ENCODE measurements at places on chromosomes 3 and 15.
A peak's percentile ranks its signal among the peaks of the same experiment; 100 is the strongest.

DNA sequence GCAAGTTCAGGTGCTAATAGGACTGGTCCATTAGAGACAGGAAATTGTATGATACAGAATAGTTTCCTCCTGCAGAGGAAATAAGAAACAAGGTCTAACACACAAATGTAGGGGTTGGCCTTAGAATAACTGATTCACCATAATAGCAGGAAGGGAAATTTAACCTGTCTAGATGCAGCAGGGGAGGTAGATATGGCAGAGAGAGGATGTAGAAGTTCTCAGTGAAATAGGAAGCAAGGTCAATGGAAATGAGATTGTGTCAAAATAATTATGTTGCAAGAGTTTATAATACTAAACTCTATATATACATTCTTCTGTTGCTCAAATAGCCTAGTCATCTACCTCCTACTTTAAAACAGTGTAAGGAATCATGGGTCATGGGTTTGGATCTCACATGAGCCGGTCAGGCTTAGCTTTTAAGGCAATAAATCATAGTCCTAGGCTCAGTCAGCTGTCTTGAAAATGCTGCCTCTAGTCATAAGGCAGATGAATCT, 17.0 kb downstream of the BCL2A1 start:
- no peak for DNase-seq

GRCh38 chr3:72018343-72018984, 233.5 kb upstream of the PROK2 start:
- DNase-seq, result peak; percentile 8

GRCh38 chr15:31340047-31340446, 13.4 kb downstream of the KLF13 start:
- no peak for DNase-seq

DNA sequence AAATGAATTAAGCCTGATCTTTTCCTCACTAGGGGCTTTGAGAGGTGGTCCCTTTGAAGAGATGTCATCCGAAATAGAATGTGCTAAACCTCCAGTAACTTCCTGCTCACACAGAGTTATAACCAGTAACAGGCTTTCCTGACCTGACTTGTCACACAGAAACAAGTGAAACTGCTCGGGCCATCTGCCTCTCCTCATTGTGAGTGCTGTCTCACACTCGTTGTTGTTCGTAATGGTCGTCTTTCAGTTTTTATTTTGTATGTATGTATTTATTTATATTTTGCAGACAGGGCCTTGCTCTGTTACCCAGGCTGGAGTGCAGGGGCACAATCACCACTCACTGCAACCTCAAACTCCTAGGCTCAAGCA, 24.0 kb downstream of the ACSBG1 start:
- DNase-seq, result no peak

DNA sequence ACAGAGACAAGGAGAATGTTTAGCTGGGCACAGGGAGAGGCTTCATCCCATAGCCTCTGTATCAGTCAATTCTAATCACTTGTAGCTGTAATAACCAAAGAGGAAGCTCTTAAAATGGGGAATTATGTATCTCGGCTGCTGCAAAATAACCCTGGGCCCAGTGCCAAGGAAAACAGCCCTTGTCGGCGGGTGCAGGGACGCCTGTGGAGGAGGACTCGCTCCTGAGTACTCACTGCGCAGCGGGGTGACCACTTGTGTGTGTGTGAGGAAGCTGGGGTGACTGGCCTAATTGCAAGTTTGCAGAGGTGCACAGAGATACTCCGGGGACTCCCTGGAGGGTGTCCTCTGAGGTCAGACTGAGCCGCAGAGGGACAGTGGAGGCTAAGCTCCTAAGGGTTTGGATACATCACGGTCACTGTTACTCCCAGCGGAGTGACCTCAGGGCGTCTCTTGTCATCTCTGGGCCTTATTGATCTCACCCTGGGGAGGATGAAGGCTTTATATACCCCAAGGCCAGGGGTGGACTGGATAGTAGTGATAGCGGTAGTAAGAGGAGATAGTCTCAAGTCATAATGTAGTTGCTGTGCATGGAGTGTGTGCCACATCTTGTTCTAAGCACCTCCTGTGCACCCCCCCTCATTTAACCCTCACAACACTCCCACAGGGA, 37.2 kb downstream of the SLC6A6 start:
- peak; percentile 70 for DNase-seq

- DNase-seq, result no peak
These were observed 30.7 kb downstream of the KATNBL1 start for GRCh38 chr15:34179234-34179633.

- no peak for DNase-seq
These were observed 13.2 kb upstream of the ZBED2 start for GRCh38 chr3:111608383-111608782.
